ENCODE measurements at places on chromosomes 12 and 14.

GRCh38 chr12:96303653-96304052 is 96.6 kb downstream of the CDK17 start:
- peak; percentile 31 for DNase-seq

DNA sequence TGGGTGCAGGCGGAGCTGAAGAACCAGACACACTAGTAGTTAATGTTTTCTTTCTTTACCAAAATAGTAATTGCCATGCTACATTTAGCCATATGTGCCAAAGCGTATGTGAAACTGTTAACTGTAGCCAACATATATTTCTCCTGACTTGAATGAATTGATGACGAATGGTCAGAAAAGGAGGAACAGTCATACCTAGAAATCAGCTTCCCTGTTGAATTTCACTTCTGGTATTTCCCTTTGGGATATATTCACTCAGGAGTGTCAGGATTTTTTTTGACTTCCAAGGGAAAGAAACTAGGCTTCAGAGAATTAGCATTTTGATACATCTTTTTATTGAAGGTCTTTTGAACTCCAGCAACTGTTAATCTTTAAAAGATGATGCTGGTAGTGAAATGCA is 87.0 kb downstream of the ERC1 start:
- DNase-seq: no peak

GRCh38 chr12:3246253-3246652 is 169.1 kb downstream of the TSPAN9 start:
- peak; percentile 40 for DNase-seq

GRCh38 chr14:100403802-100404365 is 80.7 kb downstream of the SLC25A47 start:
- no peak for DNase-seq

DNA sequence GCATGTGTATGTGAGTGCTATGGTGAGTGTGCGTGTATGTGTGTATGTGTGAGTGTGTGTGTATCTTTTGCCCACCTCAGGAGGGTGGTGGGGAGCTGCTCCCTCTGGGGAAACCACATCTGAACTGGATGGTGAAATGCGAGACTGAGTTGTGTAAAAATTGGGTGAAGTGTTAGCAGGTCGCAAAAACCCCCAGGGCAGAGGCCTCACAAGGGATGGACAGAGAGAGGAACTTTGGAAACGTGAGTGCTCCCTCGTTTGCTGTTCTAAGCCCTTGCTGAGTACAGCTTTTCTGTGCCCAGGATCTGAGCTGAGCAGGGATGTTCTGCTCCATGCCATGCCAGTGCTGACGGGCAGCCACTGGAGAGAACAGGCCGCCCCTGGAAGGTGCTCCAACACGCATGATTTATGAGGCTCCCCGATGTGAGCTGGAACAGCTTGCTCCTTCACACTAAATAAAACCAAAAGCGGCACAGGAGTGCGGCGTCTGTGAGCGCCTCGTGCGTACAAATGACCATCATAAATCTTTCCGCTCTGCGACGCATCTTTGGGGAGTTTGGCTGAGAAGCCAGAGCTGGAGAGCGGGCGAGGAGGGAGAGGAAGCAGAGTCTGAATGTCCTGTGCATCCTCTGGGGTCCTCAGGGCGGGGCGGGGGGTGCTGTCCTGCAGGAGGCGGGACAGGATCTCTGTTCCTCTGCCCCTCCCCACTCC is 14.1 kb upstream of the GALNT9 start:
- DNase-seq: peak; percentile 16

DNA sequence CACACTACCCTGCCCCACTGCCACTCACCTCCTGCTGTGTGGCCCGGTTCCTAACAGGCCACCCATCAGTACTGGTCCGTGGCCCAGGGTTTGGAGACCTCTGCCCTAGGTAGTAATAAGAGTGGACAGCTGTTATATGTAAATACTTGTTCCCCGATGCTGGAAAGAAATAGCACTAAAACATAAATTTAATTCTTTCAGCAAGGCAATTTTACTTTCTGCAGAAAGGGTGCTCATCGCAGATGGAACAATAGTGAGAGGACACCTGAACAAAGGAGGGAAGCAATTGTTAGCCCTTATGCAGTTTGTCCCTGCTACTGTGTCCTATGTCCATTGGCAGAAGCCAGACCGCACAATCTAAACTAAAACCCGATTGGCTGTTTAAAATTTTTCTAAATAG is 5.9 kb upstream of the CYP46A1 start:
- no peak for DNase-seq

GRCh38 chr14:24434036-24434435 is 4.3 kb downstream of the KHNYN start:
- DNase-seq: peak; percentile 0

Data from muscle of leg (tissue), 16 donors.